ENCODE measurements at places on chromosomes 6 and 20.

GRCh38 chr6:53112871-53113270, 35.8 kb downstream of the GCM1 start:
- DNase-seq: peak; percentile 96

DNA sequence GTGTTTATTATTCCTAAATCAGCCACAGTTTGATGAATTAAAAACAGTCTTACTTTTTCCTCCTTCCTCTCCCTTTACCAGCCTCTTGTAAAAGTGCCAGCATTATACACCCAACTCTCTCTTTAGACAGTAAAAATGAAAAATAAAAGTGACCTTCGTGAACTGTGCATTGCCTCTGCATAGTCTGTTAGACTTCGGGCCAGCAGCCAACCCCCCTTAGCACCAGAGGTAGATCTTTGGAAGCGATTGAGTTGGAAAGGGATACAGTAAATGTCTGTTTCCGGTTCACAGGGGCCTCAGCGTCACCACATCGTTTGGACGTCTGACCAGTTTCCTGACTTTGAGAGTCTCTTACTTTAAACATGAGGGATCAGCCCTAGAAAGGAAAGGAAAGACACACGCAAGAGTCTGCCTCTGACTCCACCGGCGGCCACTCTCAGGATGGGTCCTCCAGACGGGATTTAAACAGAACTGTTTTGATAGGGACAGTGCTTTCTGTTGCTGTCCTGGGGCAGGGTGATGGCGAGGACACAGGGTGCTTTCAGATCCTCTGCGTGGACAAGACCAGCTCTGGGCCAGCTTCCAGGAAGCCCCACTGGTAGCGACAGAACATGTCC, 206.6 kb upstream of the PREP start:
- DNase-seq: no peak

GRCh38 chr20:24376311-24377099, 92.9 kb upstream of the SYNDIG1 start:
- DNase-seq: no peak

DNA sequence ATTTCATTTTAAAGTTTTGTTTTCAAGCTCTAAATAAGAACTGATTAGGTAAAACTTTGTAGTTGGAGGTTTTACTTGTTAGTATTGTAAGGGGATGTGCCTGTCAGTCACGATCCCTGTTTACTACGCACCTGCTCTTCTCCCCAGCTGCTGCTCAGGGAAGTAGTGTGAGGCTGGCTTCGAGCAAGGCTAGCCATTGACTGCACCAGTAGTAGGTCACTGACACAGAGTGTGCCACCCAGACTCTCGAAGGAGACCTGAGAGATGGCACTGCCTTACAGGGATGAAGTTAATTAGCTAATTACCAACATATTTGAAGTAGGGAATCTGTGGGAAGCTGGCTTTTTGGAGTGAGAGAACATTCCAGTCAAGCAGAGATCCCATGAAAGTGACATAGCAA, 89.2 kb downstream of the DNAH8 start:
- DNase-seq: no peak

GRCh38 chr6:7806711-7807110, 80.8 kb downstream of the BMP6 start:
- peak; percentile 45 for DNase-seq

DNA sequence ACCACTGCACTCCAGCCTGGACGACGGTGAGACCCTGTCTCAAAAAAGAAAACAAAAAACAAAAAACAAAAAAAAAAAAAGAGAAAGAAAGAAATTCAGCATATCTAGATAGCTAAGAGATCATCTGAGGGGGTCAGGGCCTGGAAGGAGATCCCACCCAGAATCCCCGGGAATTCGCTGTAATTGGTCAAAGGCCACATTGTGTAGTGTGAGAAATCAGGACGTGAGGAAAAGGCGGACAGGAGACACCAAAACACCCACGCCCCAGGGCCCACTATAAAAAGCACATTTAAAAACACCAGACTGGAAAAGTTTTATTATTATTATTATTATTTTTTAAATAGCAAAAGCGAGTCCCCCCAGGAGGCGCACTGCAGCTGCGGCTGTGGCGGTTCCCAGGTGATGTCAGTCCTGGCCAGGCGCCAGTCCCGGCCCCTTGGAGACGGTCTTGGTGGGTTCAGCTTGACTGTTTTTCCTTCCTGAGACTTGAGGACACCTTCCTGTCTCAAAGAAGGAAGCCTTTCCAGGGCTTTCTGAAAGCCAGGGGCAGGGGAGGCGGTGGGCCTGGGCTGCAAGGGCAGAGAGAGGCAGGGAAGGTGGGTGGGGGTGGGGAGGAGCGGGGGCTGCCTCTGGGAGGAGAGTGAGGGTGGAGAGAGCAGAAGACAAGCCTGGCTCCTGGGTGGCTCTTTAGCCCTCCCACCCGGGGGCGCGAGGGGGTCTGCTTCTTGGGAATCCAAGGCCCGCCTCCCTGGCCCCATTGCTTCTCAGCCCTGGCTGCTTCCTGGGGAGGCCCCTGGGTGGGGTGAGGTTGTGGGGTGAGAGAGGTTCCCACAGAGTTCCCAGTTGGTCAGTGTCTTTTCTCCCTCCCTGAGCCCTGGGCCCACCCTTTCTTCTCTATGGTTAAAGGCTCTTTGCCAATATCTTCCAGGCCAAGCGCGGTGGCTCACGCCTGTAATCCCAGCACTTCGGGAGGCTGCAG, 14.5 kb downstream of the TCF15 start:
- no peak for DNase-seq

GRCh38 chr6:89438248-89438647, 5.3 kb downstream of the ANKRD6 start:
- DNase-seq: peak; percentile 20

Data from trophoblast cell (in vitro differentiated cells and primary cell).